Hematopoietic multipotent progenitor cell treated with erythropoietin and hydrocortisone succinate and interleukin-3 and kit ligand, for 4 days (in vitro differentiated cells): ENCODE measurements at places on chromosomes 2 and 18.

GRCh38 chr2:201781557-201782051 is 871 bp upstream of the ALS2 start:
- DNase-seq = peak; percentile 64

DNA sequence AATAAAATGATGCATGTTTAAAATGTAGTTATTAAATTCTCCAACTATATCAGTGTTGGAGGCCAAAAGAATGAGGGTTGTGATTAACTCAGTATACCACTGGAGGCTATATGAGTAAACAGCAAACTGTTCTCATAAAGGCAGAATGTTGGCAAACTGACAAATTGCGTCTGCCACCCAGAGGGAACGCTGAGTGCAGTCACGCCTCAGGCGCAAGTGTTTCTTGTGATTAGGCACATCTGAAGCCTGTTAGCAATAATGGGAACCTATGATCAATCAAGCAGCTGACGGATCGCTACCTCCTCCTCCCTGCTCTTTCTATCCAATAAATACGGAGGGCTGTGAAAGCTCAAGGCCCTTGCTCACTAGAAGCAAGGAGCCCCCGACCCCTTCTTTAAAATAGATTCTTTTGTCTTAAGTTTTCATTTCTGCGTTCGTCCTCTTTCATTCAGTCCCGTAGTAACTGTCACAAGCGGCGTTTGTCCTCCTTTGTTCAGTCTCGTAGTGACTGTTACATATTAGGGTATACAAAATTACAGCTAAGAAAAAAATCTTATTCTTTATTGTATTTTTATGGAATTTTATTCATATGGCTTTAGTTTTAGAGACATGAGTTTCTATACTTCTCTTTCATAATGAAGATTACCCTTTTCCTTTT is 16.3 kb upstream of the RMND5A start:
- peak; percentile 14 for DNase-seq

GRCh38 chr2:160918906-160919503 is 241.2 kb upstream of the TANK start:
- peak; percentile 63 for DNase-seq

DNA sequence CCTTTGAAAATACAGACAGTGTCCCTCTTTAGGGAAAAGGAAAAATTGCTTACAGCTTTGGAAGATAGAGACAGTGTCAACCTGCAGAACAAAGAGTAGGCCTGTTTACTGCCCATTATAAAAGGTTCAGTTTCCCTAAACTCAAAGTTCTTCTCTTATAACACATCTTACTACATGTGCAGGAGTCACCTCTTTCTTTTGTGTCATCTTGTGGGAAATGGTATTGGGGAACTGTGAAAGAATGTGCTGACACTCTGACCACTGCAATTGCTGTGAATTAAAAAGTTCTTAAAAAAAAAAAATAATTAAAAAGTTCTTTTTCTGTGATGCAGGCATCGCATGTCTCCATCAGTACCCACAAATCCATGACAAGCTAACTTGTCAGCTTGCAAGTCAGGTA is 2.9 kb upstream of the ITGB6 start:
- no peak for DNase-seq

DNA sequence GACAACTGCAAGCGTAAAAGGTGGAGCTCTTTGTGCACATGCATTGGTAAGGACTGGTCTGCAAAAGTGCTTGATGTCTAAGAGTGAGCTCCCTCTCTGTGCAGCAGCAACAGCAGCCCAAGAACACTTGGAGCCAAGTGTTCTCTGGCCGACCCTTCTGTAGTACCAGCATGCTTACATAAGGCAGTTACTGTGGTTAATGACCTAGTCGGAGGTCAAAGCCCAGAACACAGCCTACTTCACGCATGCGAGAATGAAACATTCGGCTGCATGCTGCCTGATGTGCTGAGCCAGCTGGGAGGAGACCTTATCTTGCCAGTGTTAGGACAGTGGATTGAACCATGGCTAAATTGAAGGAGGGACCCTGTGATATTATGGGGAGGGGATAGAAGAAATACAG is 21.3 kb downstream of the NCAPH start:
- no peak for DNase-seq

DNA sequence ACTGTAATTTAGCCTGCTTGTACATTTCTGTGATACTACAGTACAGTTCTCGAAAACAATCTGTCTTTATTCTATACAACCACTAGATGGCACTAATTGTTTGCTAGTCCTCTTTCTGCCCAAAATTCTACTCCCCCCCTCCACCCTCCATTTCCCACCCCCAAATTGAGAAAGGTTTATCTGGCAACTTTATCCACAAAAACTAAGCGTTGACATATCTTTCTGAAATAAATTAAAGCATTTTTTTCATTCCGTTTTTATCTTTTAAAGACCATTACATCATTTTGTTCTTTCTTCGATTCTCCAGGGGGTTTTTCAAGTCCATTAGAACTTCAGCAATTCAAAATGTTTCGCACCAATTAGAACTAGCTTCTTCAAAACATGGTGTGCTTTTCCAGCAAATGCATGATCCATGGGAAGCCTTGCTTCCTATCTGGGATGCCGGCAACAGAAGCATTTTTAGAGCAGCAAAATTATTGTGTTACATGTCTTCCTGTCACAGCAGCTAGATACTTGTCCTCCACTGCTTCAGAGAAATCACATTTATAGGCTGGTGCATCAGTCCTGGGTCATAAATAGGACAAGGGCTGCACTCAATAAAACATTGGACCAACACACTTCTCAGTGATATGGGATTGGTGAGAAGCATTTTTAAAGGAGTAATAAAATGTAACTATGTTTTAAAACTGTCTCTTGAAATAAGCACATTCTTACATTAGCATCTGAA is 241.3 kb downstream of the PAX3 start:
- DNase-seq = peak; percentile 50

DNA sequence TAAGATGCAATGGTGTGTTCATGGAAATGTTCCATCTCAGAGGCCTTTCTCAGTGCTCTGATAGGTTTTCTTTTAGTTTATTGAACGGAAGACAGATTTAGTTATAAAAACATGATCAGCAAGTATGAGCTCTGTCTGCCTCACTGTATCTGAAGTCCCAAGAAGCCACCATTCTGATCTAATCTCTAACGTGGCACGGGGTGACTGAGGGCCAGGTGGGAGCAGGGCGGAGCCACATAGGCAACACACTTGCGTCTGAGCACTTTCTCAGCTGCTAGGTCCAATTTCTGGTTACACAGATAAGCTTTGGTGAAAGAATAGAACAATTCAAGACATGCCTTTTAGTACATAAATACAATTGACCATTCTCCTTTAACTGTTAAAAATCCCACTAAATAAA is 60.4 kb downstream of the SNTG2 start:
- DNase-seq = no peak
